ENCODE measurements at places on chromosomes 7 and 10. TPM values are rescaled to one million over a fixed set of nuclear protein-coding genes. Genes with fewer than 3 reads are reported as not detected.

DNA sequence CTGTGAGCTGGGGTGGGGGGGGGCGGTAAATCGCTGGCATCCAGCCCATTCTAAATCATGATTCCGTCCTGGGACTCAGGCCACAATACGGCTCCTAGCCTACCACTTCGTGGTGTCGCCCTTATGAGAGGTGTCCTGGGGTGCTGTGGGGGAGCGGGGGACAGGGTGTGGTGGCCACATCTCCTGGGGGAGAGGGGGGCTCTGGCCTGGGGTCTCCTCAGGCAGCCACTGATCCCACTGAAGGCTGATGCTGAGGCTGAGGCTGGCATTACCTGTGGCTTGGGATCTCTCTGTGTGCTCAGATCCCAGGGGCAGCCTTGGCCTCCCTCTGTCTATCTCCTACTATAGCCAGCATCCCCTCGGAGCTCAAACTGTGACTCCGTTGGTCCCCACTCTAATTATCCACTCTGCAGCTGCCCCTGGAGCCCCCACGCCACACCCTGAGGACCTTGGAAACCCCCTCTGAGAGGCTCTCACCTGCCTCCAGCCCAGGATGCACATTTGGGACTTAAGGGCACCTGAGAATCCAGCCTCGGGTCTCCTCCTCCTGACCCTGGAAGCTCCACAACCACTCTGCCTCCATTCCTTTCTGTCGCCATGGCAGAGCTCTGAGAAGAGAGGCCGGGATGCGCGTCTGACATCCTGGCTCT is 249.3 kb upstream of the TCERG1L start:
- no peak for DNase-seq

GRCh38 chr10:72085864-72086465 is 2.4 kb downstream of the SPOCK2 start:
- DNase-seq: no peak

GNG11 gene
- 22.6 TPM for total RNA-seq

GPR15LG gene
- total RNA-seq: not detected

CLDN4 gene
- 103 TPM for total RNA-seq

DNA sequence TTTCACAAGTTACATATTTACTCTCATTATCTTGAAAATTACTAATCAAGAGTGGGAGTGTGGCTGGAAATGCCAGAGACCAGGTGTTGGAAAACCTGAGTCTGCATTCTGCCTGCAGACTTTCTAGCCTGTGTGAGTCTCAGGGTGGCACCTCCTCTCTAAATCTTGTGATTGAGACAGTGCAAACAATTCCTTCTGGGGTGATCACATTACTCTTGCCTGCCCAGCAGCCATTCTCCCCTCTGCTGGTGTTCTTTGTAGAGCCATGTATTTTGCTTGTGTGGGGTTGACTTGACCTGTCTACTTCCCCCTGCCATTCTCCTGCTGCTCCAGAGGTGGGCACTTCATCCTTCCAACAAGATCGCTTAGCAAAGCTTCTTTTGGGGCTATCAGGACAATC is 101.1 kb downstream of the RAPGEF5 start:
- DNase-seq: no peak

- DNase-seq: no peak
Measured at GRCh38 chr7:73823873-73824592, 6.8 kb upstream of the CLDN4 start.

ANXA8L1 gene
- 34.6 TPM for total RNA-seq

GRCh38 chr7:150384406-150385301 is 5.5 kb downstream of the ZNF775 start:
- DNase-seq: peak; percentile 59

GRCh38 chr7:70312336-70312735 is 714.1 kb downstream of the AUTS2 start:
- no peak for DNase-seq

DNA sequence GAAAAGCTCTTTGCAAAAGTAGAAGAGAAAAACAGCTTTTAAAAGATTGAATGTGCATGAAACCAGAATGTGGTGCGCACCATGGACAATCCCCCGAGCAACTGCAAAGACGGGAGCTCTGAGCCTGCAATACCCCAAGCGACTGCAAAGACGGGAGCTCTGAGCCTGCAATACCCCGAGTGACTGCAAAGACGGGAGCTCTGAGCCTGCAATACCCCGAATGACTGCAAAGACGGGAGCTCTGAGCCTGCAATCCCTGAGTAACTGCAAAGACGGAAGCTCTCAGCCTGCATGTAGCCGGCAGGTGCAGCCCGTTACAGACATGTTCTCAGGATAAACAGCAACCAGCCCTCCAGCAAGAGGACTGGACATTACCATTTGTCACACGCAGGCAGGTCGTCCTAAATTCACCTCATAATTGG is 6.2 kb downstream of the ZNF775 start:
- peak; percentile 13 for DNase-seq

MIOS gene
- 27.8 TPM for total RNA-seq

ZNF853 gene
- 5.2 TPM for total RNA-seq

ACHE gene
- 2.9 TPM for total RNA-seq

LRRN3 gene
- 8.9 TPM for total RNA-seq

GRCh38 chr7:16543456-16543855 is 16.8 kb downstream of the LRRC72 start:
- no peak for DNase-seq

NEURL1 gene
- 0.64 TPM for total RNA-seq

DNA sequence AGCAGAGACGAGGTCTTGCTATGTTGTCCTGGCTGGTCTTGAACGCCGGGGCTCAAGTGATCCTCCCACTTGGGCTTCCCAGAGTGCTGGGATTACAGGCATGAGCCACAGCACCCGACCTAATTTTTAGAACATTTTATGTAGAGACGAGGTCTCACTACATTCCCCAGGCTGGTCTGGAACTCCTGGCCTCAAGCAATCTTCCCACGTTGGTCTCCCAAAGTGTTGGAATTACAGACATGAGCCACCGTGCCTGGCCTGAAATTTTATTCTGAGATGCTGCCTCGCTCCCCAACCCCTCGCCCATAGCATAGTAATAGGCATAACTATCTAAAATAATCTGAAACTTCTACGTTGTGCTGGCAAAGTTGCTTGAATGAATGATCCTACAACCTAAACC is 21.9 kb downstream of the SFXN4 start:
- no peak for DNase-seq

WIPF3 gene
- total RNA-seq: 0.67 TPM

- no peak for DNase-seq
Measured at GRCh38 chr10:42958142-42958868, 118.6 kb upstream of the RET start.

- DNase-seq: no peak
Measured at GRCh38 chr7:26419198-26419597, 127.5 kb downstream of the SNX10 start.

AGAP9 gene
- total RNA-seq: 6.0 TPM

- no peak for DNase-seq
Measured at GRCh38 chr7:70607759-70608158, 524.2 kb upstream of the GALNT17 start.

- DNase-seq: peak; percentile 50
Measured at GRCh38 chr10:132873395-132873794, 69.0 kb downstream of the CFAP46 start.

DNA sequence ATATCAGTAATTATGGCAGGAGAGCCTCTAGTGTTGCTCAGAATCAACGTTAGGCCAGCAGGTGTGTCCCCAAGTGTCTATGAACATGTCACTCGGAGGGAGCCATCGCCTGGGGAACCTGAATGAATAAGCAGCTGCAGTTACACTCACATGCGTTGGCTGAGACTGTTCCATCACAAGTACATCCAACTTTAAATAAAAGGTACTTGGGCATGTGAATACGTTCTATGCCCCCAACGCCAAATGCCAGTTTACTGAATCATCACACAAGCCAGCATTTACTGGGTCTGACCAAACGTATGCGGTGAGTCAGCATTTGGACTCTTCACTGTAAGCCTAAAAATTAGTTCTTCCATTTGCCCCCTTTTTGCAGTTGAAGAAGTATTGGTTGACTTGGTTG is 207.6 kb upstream of the PLXNA4 start:
- no peak for DNase-seq

UFSP1 gene
- total RNA-seq: 3.1 TPM

- no peak for DNase-seq
Measured at GRCh38 chr7:128427289-128427891, 17.6 kb upstream of the IMPDH1 start.

TEX36 gene
- not detected for total RNA-seq

Data from upper lobe of right lung (tissue), 1 donor.